ENCODE measurements at places on chromosomes 6 and 20.
A peak's percentile ranks its signal among the peaks of the same experiment; 100 is the strongest.

- DNase-seq, result no peak
These were observed 14.7 kb downstream of the FOXF2 start for GRCh38 chr6:1403851-1404712.

DNA sequence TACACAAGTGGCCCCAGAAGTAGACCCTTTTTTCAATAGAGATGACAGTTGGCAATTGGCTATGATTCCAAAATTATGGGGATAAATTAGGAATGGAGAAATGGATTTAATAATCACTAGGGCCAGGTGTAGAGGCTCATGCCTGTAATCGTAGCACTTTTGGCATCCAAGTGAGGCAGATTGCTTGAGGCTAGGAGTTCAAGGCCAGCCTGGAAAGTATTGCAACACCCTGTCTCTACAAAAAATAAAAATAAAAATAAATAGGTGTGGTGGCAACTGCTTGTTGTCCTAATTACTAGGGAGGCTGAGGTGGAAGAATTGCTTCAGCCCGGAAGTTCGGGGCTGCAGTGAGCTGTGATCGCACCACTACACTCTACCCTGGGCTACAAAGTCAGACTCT, 60.0 kb downstream of the BMP2 start:
- DNase-seq, result no peak

- peak; percentile 19 for DNase-seq
These were observed 2.3 kb downstream of the BMP6 start for GRCh38 chr6:7727946-7728854.

DNA sequence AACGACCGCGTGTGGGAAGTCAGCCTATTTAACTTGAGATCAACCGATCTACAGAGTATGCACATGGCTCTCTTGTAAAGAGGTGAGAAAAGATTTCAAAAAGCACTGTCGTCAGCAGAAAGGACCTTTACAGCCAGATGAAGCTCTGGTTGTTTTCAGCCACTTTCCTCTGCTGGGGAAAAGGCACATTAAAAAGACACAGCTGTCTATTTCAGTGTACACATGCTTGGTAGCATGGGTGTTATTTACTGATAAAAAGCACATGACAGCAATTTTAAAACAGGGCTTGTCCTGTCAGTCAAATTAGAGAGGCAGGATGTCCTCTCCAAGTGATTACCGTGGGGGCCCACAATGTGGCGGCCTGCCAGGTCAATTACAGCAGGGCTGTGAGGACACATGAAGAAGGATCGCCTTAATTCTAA, 188.9 kb downstream of the PRKN start:
- no peak for DNase-seq

All from NCI-H2171 (cell line).